ENCODE measurements at places on chromosomes 5 and 9.

DNA sequence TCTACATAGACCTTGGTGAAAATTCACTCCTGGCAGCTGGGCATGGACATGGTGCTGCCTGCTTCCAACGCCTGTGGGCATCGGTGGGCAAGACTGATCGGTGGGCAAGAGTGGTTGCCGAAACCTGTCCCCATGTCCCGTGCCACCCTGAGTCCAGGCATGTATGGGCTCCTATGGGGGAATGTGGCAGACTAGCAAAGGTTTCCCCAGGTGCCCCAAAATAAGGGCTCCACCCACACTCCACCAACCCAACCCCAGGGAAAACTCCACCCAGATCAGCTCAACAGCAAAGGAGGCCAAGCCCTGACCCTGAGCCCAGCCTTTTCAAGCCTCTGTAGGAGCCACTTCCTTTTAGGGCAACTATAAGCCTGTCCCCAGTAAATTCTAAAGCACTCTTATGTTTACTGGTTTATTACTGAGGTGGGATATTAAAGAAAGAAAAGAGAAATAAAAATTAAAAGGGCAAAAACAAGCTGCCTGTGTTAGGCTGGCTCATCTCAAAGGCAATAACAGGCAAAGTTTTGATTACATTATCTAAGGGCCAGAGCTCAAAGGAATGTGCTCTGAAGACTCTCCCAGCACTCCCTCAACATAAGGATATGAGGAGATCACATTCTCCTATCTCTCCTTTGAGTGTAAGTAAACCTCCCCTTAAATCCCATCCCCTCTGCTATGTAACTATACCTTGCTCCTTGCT lies 8.9 kb upstream of the SPATA31E1 start:
- no peak for DNase-seq

DNA sequence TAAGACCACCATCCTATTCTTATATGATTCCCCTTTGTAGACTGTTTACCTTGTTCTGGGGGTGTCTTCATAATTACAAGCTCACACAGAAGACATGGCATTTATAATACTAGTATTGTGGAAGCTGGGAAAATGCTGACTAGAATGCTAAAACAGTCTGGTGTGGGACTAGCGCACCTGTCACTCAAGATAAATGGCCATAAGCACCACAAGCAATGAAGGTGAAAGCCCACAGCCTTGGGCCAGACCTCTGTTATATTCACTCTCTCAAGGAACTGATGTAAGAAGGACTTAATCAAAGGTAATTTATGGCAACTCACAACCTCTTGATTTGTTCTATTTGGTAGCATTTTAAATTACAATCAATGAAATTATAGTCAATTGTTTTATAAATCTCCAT lies 721.5 kb downstream of the SEMA5A start:
- no peak for DNase-seq

DNA sequence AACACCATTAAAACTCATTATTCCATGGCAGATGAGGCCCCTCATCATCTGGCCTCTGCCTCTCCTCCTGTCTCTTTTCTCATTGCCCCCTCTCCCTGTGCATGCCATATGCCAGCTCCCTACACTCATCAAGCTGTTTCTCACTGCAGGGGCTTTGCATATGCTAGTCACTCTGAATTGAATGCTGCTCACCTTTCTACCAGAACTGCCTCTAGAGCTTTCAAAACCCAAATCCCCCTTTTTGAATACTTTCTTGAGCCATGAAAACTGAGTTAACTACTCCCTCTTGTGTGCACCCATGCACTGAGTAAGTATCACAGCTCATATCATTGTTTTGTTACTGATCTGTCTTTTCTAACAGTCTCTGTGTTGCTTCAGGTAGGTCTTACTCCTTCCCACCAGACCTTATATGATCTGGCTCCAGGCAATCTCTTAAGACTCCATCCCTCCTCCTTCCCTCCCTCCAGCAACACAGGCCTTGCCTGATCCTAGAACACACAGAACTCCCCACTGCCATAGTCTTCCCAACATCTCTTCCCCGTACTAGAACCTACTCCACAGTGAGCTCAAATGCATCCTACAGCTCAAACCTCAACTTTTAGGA lies 60.5 kb downstream of the ASTN2 start:
- no peak for DNase-seq

- DNase-seq: no peak
These were observed 802 bp downstream of the APBB3 start for GRCh38 chr5:140563596-140563995.

GRCh38 chr5:79047199-79047598 lies 22.3 kb downstream of the DMGDH start:
- DNase-seq: no peak

- DNase-seq: no peak
These were observed 121.5 kb downstream of the SV2C start for GRCh38 chr5:76204713-76205112.

- no peak for DNase-seq
These were observed 100.2 kb downstream of the PIK3R1 start for GRCh38 chr5:68315679-68316271.

DNA sequence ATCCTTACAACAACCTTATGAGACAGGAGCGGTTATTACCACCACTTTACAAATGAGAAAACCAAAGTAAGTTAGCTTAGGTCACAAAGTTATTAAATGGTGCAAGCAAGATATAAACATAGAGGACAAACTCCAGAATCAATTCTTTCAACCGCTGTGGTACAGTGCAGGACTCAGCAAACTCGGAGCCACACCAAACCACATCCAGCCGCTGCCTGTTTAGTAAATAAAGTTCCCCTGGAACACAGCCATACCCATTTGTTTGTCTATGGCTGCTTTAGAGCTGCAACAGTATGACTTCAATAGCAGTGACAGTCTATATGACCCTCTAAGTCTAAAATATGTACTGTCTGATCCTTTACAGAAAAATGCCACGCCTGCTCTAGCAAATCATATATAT lies 1567.2 kb upstream of the WWC1 start:
- DNase-seq: no peak

DNA sequence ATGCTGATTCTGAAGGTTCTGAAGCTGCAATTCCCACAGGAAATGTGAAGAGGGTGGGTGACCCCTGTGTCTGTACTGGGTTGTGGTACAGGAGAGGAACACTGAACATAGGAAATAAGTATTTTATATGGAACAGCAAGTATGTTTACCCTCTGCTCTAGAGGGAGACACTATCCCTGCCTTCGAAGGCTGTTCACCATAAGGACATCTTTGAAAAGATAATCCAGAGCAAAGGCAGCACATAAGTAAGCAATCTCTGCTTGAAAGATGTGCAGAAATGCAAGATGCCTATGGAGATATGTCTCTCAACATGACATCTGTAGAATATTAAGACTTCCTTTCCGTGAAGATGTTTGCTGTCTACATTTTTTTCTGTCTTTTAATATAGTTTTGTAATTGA lies 184.4 kb upstream of the EFNA5 start:
- no peak for DNase-seq

DNA sequence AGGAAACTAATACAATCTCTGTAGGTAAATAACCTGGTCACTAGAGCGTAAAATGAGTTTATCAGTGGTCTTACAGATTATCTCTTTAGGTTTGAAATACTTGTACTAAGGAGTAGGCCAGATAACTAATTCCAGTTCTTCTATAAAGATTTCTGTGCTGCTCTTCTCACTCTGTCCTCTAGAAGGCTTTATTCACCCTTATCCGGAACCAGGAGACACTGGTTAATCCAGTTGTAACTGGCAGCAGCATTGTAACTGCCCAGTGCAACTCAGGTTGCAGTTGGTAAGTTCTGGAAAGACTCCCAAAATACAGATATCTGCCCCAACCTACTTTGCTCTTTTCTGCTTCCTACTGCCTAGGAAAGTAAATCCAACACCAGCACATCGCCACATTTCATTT lies 19.8 kb downstream of the C5orf22 start:
- no peak for DNase-seq

GRCh38 chr5:45542421-45542820 lies 153.8 kb downstream of the HCN1 start:
- DNase-seq: no peak

DNA sequence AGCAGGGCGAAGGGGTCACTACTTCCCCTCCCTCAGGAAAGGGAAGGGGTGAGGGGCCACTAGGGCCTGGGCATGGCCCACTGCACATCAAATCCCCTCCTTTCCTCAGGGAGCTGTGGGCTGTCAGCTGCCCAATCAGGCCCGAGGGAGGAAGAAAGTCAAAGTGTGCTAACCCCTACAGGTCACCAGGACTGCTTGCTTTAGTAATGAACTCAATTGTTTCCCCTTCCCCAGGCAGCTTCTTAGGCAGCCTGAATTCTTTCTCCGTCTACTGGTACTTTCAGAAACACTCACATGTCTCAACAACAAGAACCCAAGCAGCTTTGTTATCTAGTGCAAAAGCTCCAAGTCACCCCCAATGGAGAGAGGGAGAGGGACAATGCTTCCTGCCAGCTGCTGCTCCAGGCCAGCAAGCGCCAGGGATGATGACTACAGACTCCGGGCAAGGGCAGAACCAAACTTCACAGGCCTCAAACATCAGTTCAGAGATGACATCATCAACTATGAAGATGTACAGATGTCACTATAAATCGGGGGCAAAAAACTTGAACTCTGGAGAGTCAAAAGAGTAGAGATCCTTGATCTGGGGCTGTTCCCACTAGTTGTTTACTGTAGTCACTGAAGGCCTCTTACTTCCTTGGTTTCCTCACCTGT lies 100.7 kb downstream of the SLIT3 start:
- DNase-seq: no peak

- no peak for DNase-seq
These were observed 13.8 kb upstream of the PLEKHG4B start for GRCh38 chr5:77957-78804.

GRCh38 chr9:91654527-91654926 lies 230.9 kb upstream of the NFIL3 start:
- no peak for DNase-seq

DNA sequence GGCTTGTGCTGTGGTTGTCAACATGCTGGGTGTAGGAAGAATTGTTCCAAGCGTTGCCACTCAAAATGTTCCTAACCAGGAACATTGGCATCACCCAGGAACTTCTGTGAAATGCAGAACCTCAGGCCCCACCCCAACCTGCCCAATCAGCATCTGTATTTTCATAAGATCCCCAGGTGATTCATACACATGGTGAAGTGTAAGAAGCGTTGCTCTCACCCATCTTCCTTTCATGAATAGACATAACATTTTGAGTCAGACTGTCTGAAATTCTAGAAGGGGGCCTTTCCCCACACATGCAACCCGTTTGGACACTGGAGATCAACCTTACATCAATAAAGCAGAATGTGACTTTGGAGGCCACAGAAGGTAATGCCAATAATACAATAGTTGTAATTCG lies 9.3 kb upstream of the AFAP1L1 start:
- DNase-seq: no peak

DNA sequence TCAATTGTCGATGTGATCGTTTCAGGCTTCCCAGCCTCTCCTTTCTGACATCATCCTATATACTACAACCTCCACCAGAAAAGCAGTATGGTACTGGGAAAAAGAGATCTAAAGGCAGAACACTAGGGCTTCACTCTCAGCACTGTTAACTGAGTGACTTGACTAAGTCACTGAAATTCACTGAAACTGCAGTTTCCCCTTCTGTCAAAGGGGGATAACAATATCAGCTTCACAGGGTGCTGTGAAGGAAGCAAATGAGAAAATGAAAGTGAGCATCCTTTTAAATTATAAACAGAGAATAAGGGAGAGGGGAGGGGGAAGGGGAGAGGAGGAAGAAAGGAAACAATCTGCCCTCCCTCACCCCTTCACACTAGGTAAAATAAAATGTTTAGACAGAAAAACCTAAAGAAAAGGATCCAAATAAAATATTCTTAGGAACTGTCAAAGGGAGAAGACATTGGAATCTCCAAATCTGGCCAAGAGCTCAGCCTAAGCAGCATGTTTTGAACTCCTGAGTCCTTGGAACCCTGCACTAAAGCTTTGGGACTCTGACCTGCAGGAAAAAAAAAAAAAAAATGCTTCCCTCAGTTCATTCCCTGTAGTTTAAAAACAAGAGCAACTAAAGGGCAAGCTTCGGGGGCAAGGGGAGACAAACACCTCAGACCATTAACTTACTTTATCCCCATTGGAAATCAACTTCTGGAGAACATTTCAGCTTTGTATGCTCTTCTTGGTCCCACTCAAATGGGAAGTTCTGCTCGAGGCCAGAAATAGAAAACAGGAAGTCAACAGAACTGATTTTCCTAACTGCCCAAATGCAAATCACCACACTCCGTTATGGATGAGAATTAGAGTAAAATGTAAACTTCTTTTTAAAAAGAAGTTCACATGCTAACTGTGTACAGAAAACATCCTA lies 178.3 kb downstream of the DEPDC1B start:
- DNase-seq: no peak

- no peak for DNase-seq
These were observed 174.4 kb upstream of the PRLR start for GRCh38 chr5:35404701-35405100.

DNA sequence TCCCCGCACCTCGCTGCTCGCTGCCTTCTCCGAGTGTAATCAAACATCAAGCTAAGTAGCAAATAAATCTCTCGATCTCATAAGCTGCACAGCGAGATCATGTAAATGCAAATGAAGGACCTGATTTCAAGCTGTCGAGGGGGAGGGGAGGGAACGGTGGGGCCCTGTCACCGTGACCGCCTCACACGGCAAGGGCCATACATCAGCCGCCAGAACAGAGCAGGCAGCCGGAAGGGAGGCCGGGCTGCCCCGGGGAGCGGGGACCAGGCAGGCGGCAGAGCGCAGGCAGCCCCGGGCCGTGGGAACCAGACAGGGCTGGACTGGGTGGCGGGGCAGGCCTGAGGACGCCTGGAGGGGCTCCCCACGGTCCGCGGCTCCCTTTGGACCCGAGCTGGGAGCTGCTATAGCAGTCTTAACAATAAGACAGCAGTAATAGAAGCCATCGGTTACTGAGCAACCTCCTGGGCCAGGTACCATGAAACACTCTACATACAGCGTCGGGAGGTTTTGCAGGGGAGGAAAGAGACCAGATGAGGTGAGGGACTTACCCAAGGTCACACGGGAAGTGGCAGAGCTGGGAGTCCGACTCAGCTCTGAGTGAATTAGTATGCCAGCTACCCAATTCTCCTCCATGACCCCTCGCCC lies 76.8 kb downstream of the CFAP77 start:
- no peak for DNase-seq

DNA sequence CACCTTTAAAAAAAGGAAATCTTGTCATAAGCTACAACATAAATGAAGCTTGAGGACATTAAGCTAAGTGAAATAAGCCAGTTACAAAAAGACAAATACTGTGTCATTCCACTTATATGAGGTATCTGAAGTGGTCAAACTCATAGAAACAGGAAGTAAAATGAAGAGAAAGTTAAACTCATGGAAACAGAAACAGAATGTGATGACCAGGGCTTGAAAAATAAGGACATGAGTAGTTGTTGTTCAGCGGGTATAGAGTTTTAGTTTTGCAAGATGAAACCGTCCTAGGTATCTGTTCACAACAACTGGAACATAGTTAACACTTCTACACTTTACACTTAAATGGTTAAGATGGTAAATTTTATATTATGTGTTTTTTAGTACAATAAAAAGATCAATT lies 47.8 kb upstream of the SLC1A3 start:
- DNase-seq: no peak

- DNase-seq: no peak
These were observed 69.4 kb upstream of the NFIB start for GRCh38 chr9:14383294-14383693.

GRCh38 chr9:98550206-98550820 lies 158.4 kb downstream of the GABBR2 start:
- DNase-seq: no peak

- no peak for DNase-seq
These were observed 35.3 kb upstream of the FYB1 start for GRCh38 chr5:39254671-39255070.

Data from HS-27A (cell line).